ENCODE measurements at places on chromosomes 2 and 18. TPM values are rescaled to one million over a fixed set of nuclear protein-coding genes. Genes with fewer than 3 reads are reported as not detected.

The CXCR4 gene
- total RNA-seq = 211 TPM

The SCN9A gene
- total RNA-seq = 9.3 TPM

The TMEM17 gene
- 2.5 TPM for total RNA-seq

The NT5DC4 gene
- total RNA-seq = not detected

The ILKAP gene
- total RNA-seq = 12.9 TPM

The CPO gene
- total RNA-seq = 0.48 TPM

DNA sequence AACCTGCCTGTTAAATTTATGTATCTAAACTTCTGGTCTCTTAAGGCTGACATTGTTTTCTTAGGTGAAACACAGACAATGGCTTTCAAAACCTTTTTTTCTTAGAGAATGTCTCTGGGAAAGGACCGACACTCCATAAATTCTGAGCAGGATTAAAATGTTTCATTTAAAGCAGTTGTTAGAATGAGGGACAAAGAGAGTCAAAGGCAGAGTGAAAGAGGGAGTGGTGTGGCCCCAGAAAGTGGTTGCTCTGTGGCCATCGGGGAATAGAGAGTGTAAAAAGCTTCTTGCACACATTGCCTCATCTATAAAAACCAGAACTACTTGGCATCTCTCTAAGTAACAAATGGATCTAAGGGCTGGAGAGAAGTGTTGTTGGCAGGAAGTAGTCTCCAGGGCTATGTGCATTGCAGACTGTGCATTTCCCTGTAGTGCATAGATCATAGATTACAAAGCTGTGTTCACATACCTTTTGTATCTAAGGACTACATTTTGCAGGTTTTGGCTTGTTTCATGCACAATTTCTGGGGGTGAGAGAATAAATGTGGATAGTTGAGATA, 3.6 kb downstream of the RPRM start:
- DNase-seq = no peak

- no peak for DNase-seq
Measured at GRCh38 chr2:127572841-127573240, 37.4 kb downstream of the MYO7B start.

GRCh38 chr2:99865818-99866676, 276.3 kb downstream of the AFF3 start:
- no peak for DNase-seq

DNA sequence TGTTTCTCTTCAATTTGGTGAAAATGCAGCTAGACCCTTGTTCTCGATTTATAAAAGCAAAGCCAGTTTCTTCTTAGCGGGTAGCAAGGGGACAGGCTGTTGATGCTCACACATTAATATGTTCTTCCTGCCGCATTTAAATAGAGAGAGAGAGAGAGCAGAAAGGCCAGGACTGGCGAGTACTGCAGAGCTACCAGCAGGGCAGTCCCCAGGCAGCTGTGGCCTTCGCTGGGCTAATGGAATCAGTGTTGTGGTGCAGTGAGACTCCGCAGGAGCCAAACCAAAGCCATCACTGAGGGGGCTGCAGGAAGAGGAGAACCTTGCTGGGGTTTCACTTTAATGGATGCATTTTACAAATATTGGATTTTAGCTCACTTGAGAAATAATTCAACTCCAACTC, 223.6 kb downstream of the ACTR3 start:
- DNase-seq = no peak

DNA sequence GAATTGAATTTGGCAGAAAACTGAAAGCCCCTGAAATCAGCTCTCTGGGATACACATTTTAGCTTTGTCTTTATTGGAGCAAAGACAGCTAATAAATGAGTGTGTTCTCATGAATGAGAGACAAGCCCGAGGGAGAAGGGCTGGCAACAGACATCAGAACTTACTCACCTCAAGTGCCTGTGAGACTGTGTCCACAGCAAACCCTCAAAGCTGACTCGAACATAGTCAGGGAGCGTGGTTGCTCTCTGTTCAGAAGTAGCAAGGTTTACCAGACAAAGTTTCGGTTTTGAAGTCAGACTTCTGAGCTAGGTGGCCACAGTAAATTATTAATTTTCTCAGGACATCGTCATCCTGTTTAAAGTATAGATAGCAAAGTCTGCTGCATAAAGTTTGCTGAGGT, 207.9 kb downstream of the CMPK2 start:
- no peak for DNase-seq

DNA sequence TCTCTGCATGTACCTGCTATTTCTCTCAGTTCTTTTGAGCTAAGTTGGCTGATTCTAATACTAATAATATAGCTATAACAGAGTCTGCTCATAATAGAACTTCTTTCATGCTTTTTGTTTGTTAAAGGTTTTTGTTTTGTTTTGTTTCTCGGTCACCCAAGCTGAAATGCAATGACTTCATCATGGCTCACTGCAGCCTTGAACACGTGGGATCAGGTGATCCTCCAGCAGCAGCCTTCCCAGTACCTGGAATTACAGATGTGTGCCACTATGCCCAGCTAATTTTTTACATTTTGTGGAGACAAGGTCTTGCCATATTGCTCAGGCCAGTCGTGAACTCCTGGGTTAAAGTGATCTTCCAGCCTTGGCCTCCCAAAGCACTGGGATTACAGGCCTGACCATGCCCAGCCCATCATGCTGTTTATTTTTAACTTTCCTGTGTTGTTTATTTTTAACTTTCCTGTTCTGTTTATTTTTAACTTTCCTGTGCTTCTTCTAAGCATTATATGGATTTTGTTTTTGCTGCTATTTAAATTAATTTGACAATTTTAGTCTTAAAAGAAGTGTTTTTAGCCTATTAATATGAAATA, 763.8 kb upstream of the CDH7 start:
- no peak for DNase-seq

DNA sequence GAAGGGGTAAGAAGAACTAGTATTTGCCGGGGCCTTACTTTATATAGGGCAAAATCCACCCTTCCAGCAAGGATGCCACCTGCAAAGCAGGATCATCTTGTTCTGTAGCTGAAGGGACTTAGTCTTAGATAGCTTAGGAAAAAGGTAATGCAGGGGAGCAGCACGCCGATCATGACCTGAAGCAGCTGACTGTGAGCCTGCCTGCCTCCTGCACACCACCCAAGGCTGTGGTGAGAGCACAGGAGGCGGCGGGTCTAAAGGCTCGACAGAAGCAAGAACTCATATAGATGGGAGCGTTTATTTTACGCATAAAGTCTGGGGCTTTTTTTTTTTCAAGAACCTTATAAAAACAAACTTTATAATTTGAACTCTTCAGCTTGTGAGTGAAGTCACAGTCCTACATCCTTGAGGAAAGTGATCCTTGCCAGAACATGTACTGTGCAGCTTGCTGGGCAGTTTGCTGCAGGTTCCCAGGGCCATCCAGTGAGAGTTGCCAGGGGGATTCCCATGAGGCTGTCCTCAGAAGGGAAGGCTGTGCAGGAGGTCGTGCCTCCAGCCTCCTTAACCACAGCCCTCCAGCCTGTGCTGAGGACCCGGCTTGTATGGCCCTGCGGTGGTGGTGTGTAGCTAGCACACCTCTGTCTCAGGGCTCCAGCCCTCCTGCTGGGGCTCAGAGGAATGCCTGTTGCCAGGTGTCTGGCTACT, 92.1 kb downstream of the RNF144A start:
- DNase-seq = no peak

GRCh38 chr2:122535960-122536505, 780.6 kb downstream of the TSN start:
- DNase-seq = no peak

DNA sequence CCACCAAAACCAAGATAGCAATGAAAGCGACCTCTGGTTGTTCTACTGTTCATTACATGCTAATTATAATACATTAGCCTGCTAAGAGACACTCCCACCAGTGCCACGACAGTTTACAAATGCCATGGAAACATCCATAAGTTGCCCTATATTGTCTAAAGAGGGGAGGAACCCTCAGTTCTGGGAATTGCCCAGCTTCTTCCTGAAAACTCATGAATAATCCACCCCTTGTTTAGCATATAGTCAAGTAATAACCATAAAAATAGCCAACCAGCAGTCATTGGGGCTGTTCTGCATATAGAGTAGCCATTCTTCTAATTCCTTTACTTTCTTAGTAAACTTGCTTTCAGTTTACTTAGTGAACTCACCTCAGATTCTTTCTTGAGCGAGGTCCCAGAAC, 189.8 kb upstream of the SOX11 start:
- DNase-seq = no peak

DNA sequence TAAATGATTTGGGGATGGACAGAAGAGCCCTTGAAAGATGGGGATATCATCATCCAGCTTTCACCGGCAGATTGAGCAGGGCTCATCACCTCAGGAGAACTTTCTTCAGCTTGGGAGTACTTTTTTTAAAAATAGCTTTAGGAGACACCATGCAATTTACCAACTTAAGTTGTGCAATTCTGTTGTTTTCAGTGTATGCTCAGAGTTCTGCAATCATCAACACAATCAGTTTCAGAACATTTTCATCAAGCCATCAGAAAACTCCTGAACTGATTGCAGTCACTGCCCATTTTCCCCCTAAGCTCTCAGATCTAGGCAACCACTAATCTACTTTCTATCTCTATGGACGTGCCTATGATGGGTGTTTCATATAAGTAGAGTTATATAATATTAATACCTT, 117.7 kb downstream of the CRIM1 start:
- DNase-seq = no peak

DNA sequence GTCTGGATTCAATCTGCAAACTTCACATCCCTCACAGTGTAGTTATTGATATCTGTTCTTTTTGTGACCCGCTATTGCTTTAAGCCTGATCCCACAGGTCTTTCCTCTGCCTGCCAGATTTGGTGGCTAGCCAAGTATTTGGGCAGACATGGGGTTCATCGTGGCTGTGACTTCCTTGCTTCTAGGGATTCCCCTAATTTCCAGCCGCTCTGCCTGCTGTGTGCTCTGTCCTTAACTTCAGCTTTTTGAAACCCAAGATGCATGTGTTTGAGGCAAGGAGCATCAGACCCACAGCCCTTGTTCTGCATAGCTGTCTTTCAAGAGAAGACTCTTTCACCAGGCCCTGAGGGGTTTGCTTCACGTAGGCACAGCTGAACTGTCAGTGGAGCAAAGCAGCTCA, 54.2 kb downstream of the NCAPH start:
- no peak for DNase-seq

GRCh38 chr2:206971805-206972204, 32.5 kb downstream of the CPO start:
- DNase-seq = no peak

DNA sequence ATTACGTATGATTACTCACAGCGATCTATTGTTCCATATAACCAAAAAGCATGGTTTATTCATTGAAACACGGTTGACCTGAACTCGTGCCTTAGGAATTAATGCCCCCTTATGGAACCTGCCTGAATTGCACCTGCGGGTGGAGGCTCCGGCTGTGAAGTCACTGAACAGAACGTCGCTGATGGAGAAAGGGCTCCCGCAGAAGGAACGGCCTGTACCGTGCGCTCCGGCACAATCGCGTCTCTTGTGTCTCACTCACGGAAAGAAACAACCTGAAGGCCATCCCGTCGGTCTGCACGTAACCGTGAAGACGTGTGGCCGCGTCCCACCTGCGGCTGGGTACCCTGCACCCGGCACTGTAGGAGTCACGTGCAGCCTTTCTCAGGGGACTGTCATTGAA, 133.1 kb downstream of the NFATC1 start:
- no peak for DNase-seq

Data from glomerular endothelial cell (primary cell).